ENCODE measurements at places on chromosomes 3 and 15. TPM values are rescaled to one million over a fixed set of nuclear protein-coding genes. Genes with fewer than 3 reads are reported as not detected.
A peak's percentile ranks its signal among the peaks of the same experiment; 100 is the strongest.

SIAH2 gene
- total RNA-seq, result 52.4 TPM

JMJD7 gene
- total RNA-seq, result 31.5 TPM

TMIE gene
- total RNA-seq, result 0.83 TPM

CCDC32 gene
- total RNA-seq, result 27.9 TPM

ARGFX gene
- not detected for total RNA-seq

HRG gene
- total RNA-seq, result not detected

- H3K4me1 ChIP-seq, result no peaks in the 10 kb centered on the region
- H3K4me3 ChIP-seq, result no peak overlapping the region
- no peaks in the 10 kb centered on the region for H3K27me3 ChIP-seq
- DNase-seq, result no peak
- no peaks in the 10 kb centered on the region for H3K36me3 ChIP-seq
These were observed 50.2 kb downstream of the KLF15 start for GRCh38 chr3:126306888-126307482.

DNA sequence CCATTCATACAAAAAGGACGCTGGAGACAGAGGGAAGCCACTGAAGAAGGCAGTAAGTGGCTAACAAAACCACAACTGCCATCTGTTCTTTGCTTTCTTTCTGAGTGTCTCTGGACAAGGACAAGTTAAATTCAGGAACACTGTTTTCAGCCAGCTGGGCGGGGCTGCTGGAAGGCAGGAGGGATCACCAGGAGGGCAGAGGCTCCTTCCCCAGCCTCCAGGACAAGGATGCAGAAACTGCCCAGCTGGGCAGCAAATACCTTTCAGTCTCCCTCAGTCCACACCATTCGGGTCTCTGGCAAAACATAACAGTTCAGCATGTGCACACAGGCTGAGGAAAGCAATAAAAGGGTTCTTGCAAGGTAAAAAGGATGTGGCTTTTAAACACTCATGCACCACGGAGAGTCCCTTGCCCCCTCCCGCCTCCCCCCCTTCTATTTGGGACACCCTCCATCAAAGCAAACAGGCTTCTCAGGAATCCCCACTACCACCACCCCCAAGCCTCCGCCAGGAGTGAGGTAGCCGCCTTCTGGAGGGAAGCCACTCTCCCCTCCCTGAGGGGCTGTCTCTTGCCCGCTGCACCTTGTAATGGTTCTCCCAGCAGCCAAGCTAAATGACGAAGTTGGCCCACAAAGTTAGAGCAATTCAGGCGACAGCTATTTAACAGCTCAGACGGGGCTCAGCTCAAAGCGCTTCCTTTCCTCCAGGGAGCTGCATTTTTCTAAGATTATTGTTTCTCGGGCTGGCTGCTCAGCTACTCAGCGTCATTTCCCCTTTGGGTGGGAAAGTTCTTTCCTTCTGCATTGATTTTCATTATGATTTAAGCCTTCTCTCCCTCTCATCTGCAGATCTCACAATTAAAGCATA lies 3.8 kb downstream of the HEG1 start:
- peak overlapping the region; percentile 99 for H3K27ac ChIP-seq
- peaks cover 11% of the 10 kb centered on the region for H3K36me3 ChIP-seq
- H3K4me3 ChIP-seq, result peak overlapping the region; percentile 71
- DNase-seq, result no peak
- H3K4me1 ChIP-seq, result peaks cover 66% of the 10 kb centered on the region

DNA sequence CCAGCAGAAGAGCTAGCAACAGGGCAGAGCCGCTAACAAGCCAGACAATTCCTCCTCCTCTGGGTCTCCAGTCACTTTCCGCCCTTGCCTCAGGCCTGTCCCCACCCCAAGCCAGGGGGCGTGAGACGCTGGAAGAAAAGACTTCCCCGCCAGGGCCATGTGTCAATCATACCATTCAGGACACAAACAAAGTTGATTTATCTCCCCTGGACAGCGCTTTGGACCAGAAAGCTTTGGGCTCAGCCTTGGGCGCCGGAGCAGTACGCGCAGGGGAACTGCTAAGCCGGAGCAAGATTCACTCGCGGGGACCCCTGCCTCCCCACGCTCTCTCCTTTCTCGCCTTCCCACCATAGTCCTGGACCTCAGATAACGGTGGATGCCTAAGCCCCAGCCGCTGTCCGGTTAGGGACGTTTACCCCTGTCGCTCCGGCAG lies 479 bp downstream of the LRRC2 start:
- peak overlapping the region; percentile 64 for H3K27ac ChIP-seq
- no peaks in the 10 kb centered on the region for H3K36me3 ChIP-seq
- H3K4me3 ChIP-seq, result peak overlapping the region; percentile 20
- H3K27me3 ChIP-seq, result peaks cover 27% of the 10 kb centered on the region

GRCh38 chr3:18061737-18062656 lies 319.6 kb upstream of the TBC1D5 start:
- no peaks in the 10 kb centered on the region for H3K36me3 ChIP-seq
- no peaks in the 10 kb centered on the region for H3K27me3 ChIP-seq
- no peak overlapping the region for H3K27ac ChIP-seq
- no peak overlapping the region for H3K4me3 ChIP-seq

DNA sequence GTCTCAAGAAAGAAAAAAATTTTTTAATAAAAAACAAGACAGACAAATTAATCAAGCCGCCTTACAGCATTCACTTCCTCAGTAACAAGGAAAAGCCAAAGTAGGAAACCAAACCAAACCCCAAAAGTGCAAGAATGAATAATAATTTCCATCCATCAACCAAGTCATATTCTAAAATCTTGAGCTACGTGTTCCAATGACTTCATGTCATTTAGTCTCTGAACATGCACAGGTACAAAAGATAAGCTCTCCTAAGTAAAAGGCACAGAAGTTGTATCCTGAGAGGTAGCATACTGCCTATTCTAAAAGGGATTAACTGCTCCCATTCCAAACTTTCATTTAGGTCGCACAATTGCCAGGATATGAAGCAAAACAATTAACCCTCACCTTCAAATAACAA lies 29.7 kb downstream of the SLC4A7 start:
- no peak overlapping the region for H3K4me3 ChIP-seq
- H3K36me3 ChIP-seq, result no peaks in the 10 kb centered on the region
- H3K4me1 ChIP-seq, result peaks cover 3% of the 10 kb centered on the region

GRCh38 chr3:74347563-74348268 lies 266.7 kb downstream of the CNTN3 start:
- no peaks in the 10 kb centered on the region for H3K4me1 ChIP-seq
- no peak for DNase-seq
- H3K27me3 ChIP-seq, result no peaks in the 10 kb centered on the region
- no peaks in the 10 kb centered on the region for H3K36me3 ChIP-seq

DNA sequence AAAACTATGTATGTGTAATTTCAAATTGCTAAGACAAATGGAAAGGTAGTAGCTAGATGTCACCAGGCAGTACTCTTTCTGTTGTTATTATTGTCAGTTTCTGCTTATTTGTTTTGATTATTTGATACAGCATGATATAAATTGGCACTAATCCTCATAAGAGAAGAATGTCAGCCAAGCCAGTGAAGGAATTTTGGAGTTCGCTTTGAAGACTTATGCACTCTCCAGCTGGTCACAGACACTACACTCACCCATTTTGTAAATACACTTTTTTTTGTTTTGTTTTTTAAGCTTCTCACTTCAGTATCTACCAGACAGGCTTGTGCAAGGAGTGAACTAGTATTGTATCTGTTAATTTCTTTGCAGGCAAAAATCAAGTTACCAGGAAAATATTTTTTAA lies 180.2 kb upstream of the TTC14 start:
- no peaks in the 10 kb centered on the region for H3K36me3 ChIP-seq
- DNase-seq, result no peak
- H3K4me3 ChIP-seq, result no peak overlapping the region
- H3K27ac ChIP-seq, result no peak overlapping the region

- no peaks in the 10 kb centered on the region for H3K27me3 ChIP-seq
- no peaks in the 10 kb centered on the region for H3K36me3 ChIP-seq
- peaks cover 30% of the 10 kb centered on the region for H3K4me1 ChIP-seq
- DNase-seq, result no peak
- H3K27ac ChIP-seq, result peak overlapping the region; percentile 99
- H3K4me3 ChIP-seq, result peak overlapping the region; percentile 98
These were observed 609 bp upstream of the TBC1D23 start for GRCh38 chr3:100260081-100260684.

- DNase-seq, result no peak
- H3K27me3 ChIP-seq, result no peaks in the 10 kb centered on the region
- no peak overlapping the region for H3K27ac ChIP-seq
- no peaks in the 10 kb centered on the region for H3K36me3 ChIP-seq
- no peaks in the 10 kb centered on the region for H3K4me1 ChIP-seq
These were observed 218.9 kb upstream of the RORA start for GRCh38 chr15:61447981-61448380.

DNA sequence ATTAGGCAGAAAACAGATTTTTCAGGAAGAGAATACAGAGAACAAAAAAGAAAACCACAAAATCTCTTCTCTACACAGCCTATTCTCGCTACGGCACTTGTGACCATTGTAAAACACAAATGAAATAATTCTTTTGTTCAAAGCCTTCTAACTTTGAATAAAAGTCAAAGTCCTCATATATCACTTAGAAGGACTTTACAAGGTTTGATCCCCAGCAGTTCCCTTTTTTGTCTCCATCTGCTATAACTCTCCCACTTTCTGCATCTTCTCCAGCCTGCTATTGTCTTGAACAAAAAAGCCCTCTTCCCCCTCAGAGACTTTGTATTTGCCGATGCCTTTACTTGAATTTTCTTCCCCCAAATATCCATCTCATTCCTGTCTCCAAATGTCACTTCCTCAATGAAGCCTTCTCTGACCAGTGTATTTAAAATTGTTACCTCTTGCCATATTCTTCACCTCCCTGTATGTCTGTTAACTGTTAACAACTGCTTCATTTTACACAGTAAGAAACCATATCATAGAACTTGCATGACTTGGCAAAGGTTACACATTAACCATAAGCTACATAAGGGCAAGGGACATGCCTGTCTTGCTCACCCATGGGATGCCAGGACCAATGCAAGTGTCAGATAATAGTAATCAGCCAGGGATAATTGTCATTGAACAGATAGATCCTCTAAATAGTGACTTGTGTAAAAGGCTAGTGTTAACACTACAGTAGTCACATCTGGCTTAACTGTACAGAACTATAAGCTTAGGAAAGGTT lies 122.4 kb downstream of the CBLB start:
- H3K27me3 ChIP-seq, result no peaks in the 10 kb centered on the region
- no peaks in the 10 kb centered on the region for H3K4me1 ChIP-seq
- no peak overlapping the region for H3K4me3 ChIP-seq
- H3K36me3 ChIP-seq, result peaks cover 17% of the 10 kb centered on the region
- no peak for DNase-seq
- H3K27ac ChIP-seq, result peak overlapping the region; percentile 81

GRCh38 chr3:68467465-68467864 lies 464.9 kb downstream of the TAFA4 start:
- no peak overlapping the region for H3K4me3 ChIP-seq
- H3K36me3 ChIP-seq, result no peaks in the 10 kb centered on the region
- no peak overlapping the region for H3K27ac ChIP-seq
- DNase-seq, result no peak
- no peaks in the 10 kb centered on the region for H3K27me3 ChIP-seq

GRCh38 chr3:185150561-185150960 lies 2.3 kb downstream of the C3orf70 start:
- peaks cover 30% of the 10 kb centered on the region for H3K4me1 ChIP-seq
- no peaks in the 10 kb centered on the region for H3K36me3 ChIP-seq
- DNase-seq, result no peak
- no peak overlapping the region for H3K4me3 ChIP-seq
- H3K27me3 ChIP-seq, result no peaks in the 10 kb centered on the region
- peak overlapping the region; percentile 89 for H3K27ac ChIP-seq

- no peak for DNase-seq
- H3K4me3 ChIP-seq, result no peak overlapping the region
- H3K27ac ChIP-seq, result no peak overlapping the region
- no peaks in the 10 kb centered on the region for H3K27me3 ChIP-seq
- H3K36me3 ChIP-seq, result no peaks in the 10 kb centered on the region
These were observed 7.8 kb downstream of the DNASE1L3 start for GRCh38 chr3:58202917-58203360.

DNA sequence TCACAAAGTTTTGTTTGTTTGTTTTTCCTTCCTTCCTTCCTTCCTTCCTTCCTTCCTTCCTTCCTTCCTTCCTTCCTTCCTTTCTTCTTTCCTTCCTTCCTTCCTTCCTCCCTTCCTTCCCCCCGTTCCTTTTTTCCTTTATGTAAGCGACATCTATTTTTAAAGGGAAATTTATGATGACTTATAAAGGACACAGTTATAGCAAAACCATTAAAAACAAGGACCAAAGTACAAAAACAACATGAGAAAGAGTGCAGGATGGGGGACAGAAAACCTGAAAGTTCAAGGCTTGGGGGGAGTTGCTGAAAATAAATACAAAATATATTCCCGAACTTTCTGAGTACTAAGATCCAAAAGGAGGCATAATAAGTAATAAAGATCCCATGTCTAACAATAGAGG lies 1.8 kb downstream of the ADGRG7 start:
- no peak overlapping the region for H3K4me3 ChIP-seq
- no peaks in the 10 kb centered on the region for H3K36me3 ChIP-seq
- no peak for DNase-seq
- H3K27ac ChIP-seq, result no peak overlapping the region
- no peaks in the 10 kb centered on the region for H3K27me3 ChIP-seq

- H3K27ac ChIP-seq, result peak overlapping the region; percentile 40
- H3K27me3 ChIP-seq, result no peaks in the 10 kb centered on the region
- DNase-seq, result no peak
- peaks cover 40% of the 10 kb centered on the region for H3K4me1 ChIP-seq
- no peak overlapping the region for H3K4me3 ChIP-seq
- peaks cover 25% of the 10 kb centered on the region for H3K36me3 ChIP-seq
These were observed 14.6 kb downstream of the CHSY1 start for GRCh38 chr15:101237251-101237650.

GRCh38 chr3:168249550-168250414 lies 154.1 kb upstream of the GOLIM4 start:
- peak overlapping the region; percentile 2 for H3K27ac ChIP-seq
- DNase-seq, result no peak
- no peaks in the 10 kb centered on the region for H3K36me3 ChIP-seq
- peaks cover 22% of the 10 kb centered on the region for H3K4me1 ChIP-seq

- H3K36me3 ChIP-seq, result no peaks in the 10 kb centered on the region
- H3K4me3 ChIP-seq, result no peak overlapping the region
- no peak overlapping the region for H3K27ac ChIP-seq
- H3K27me3 ChIP-seq, result no peaks in the 10 kb centered on the region
These were observed 10.0 kb upstream of the ARL8B start for GRCh38 chr3:5112043-5112442.

- H3K36me3 ChIP-seq, result peaks cover 86% of the 10 kb centered on the region
- H3K4me1 ChIP-seq, result no peaks in the 10 kb centered on the region
- no peaks in the 10 kb centered on the region for H3K27me3 ChIP-seq
- H3K4me3 ChIP-seq, result no peak overlapping the region
These were observed 46.8 kb downstream of the CA12 start for GRCh38 chr15:63334821-63335220.

DNA sequence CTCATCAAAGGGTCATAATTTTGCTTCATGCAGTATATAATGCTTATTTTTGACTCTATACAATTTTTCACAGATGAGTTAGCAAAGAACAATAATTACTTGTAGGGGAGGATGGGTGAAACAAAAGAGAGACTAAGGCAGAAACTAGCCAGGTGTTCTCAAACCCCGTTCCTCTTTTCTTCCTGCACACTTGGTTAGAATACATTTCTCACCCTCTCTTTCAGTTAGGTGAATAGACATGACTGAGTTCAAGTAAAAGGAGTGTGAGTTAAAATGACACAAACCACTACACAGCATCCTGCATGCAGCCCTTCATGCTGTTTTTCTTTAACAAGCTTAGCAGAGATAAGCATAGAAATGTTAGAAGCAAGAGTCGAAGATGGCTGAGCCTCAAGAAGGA lies 922.2 kb downstream of the TBL1XR1 start:
- H3K4me1 ChIP-seq, result no peaks in the 10 kb centered on the region
- no peaks in the 10 kb centered on the region for H3K27me3 ChIP-seq
- H3K27ac ChIP-seq, result no peak overlapping the region
- no peak overlapping the region for H3K4me3 ChIP-seq
